ENCODE measurements at places on chromosomes 4 and X.

- no peak for DNase-seq
Observed at GRCh38 chr4:84948056-84948455, 18.4 kb downstream of the WDFY3 start.

- no peak for DNase-seq
Observed at GRCh38 chr4:108080747-108081146, 88.0 kb downstream of the LEF1 start.

GRCh38 chr4:77006753-77007353 lies 57.3 kb downstream of the SEPTIN11 start:
- DNase-seq = no peak

DNA sequence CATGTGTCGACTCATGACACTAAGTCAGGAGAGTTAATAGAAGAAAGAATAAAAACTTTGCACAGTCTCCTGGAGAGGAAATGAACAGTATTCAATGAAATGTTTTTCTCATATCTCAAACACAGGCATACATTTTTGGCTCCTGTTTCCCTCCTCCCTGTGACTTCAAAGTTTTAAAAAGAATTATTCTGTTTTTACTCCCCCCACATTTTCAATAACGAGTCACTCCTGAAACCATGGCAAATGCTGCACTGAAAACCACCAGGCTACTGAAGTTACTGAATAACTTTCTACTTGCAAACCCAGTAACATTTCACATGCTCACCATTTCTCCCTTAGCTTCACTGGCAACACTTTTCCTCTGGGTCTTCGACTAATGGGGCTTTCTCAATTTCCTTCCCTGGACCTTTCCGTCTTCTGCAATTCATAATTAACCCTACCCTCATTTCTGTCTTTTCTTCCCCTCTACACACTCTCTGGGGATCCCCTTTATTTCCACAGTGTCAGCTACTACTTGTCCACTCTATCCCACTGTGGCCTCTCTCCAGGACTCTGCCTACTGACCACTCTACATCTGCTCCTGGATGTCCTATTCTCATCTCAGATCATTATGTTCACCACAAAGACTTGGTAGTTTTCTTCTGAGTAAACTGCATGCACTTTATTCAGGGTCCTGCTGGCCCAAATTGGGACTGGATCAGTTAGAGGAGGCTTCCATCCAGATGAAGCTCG lies 225.8 kb upstream of the ETNPPL start:
- DNase-seq = no peak

GRCh38 chr4:18973296-18973695 lies 951.7 kb upstream of the LCORL start:
- DNase-seq = no peak

GRCh38 chr4:35710343-35710742 lies 534.0 kb downstream of the ARAP2 start:
- no peak for DNase-seq

- no peak for DNase-seq
Observed at GRCh38 chrX:114332766-114333165, 251.1 kb upstream of the HTR2C start.

GRCh38 chrX:110294087-110294486 lies 23.8 kb downstream of the AMMECR1 start:
- DNase-seq = no peak

DNA sequence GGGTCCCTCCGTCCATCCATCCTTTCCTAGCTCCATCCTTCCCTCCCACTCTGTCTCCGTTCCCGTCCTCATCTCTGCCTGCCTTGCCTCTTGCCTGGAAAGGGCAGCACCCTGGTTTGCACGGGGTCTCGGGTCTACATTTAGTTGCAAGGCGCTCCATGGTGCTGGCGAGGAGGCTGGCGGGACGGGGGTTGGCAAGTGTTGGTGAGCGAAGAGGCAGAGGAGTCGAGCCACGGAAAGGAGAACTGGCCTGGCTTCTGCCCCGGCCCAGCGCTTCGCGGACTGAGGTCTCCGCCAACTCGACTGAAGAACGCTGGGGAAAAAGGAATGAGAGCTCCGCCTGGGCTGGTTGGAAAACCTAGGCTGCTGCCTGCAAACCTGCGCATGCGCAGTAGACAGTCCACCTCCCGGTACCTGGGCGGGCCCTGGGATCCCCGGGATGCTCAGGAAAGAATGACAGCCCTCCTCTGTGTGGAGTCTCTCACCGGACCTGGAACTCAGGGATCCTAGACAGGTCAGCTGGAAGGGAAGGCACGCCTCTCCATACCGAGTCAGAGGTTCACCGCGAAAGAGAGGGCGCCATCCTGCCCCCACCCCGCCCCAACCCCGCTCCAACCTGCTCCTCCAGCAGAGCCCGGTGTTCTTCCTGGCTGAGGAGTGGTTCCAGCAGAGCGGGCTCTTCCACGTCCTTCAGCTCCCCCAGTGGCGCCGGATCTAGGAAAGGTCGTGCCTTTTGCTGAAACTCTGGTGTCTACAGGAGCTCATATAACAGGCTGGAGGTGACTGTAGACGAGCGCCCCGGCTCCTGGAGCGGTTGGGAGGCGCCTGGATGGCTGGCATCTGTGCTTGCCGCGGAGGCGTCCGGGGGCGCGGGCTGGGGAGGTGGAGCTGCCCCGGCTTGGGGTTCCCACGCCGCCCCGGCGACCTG lies 6.0 kb downstream of the FRG2 start:
- DNase-seq = no peak

DNA sequence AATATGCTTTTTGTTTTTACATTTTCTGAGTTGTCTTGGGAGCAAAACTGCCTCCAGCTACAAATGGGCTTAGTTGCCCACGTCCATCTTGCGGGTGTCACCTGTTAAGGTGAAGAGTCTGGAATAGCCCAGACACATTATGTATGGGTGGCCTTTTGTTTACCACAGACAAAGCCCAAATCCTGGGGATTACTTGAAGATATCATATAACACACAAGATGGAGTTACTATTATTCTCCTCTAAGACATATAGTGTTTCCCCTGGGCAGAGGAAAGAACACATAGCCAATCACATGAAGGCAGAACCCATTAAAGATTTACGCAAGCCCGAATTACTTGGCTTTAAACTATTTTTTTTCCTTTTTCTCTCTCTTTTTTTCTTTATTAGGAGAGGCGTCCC lies 625.6 kb upstream of the FAM241A start:
- no peak for DNase-seq

- DNase-seq = no peak
Observed at GRCh38 chr4:185222598-185222997, 13.2 kb downstream of the SNX25 start.

Data from AG09319 (cell line).